AG08396 (cell line): ENCODE measurements at places on chromosomes 1 and 21.

DNA sequence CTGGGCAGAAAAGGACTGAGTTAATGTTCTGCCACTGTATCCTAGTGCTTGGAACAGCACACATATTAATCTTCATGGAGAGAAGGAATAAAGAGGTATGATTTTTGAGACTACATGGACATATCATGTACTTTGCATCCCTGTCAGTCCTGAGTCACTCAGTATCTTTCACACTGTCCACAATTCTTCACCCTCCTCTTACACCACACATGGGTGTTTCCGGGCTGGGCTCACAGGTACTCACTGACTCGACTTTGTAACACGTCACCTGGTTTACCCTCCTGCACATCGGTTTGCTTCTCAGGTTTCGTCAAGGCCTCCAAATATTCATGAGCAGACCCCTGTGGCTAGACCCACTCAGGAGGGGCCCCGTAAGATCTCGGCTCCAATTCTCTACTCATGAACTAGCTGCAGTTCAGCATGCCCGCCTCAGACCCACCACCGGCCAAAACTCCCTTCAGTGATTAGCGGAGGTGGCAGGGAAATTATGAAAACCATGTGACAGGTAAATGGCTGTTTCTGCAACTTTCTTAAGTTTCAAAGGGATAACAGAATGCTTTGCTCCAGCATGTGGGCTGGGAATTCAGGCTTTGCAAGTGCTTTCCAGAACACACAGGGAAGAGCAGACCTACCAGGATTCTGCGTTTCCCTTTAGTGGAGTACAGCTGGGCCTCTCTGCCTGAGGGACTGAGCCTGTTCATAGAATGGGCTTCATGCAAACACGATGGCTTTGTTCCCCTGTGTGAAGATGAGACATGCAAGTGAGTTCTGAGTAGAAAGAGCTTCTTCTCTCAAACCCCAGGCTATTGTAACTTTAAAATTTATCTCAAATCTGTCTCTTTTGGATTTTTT, 31.3 kb upstream of the TRABD2B start:
- DNase-seq: no peak

DNA sequence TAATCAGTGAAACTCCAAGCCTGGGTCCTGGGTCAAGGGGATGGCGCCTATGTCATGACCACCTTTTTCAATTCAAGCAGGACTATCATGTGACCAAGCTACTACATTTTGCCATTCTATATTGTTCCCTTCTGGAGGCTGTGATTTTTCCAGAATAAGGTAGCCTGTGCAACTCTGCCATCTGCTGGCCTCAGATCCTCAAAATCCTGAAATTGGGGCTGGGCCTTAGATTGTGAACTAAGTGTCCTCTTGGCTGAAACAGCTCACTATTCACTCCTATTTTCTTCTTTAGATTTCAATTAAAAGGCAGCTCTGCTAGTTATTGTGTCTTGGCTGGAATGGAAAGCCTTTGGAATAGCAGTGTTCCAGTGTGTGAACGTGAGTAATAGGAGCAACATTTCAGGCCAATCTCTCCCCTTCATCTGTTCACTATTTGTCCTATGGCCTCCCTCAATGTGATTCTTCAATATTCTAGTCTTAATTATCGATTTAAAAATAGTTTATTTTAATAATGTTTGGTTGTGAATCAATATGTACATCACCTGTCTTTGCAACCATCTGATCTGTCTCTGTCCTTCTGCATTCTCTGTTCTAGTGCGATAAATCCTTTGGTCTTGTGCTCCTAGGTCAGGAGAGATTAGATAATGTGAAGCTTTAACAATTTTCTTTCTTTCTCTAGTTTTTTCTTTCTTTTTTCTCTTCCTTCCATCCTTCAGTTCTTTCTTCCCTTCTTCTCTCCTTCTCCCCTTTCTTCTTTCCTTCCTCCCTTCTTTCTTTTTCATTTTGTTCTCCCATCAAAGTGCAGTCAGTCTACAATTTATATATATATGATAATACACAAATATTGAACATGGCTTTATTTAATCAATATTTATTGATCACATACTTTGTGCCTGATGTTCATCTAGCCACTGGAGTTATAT, 69.8 kb downstream of the CR1 start:
- no peak for DNase-seq

DNA sequence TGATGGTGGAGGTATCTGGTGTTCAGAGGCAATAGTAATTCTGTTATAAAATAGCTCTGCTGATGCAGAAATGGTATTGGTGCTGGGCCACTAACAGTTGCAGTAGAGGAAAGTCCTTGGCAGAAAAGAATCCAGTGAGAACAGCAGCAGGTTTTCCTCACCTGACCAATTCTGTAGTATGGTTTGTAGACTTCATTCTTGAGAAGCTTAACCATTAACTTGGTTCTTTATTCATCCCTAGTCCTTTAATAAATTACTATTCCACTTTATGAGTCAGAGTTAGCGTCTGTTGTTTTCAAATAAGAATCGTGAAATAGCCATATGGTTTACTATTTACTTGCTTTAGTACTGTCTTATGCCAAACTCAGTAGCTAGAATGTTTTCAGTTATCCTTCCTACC, 128.5 kb upstream of the SERTAD4 start:
- DNase-seq: no peak

- no peak for DNase-seq
Observed at GRCh38 chr1:213474054-213474453, 423.0 kb downstream of the RPS6KC1 start.

GRCh38 chr21:27515676-27516075, 548.8 kb upstream of the ADAMTS5 start:
- DNase-seq: no peak

DNA sequence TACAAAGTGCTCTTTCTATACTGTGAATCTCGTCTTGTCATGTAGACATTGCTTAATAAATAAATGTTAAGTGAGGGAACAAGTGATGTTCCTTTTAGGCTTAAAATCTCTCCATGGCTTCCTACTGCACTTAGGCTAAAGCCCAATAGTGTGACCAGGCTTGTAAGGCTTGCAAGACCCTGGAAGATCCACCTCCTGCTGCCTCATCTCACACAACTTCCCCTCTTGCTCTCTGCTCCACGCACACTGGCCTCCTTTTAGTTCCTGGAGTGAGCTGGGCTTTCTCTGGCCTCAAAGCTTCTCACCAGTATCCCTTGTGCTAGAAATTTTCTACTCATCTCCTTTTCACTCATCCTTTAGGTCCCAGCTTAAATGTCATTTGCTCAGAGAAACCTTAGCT, 41.5 kb upstream of the DIPK1A start:
- no peak for DNase-seq
